NCI-H2227 treated with DMSO at 0.1 percent for 48 hours (cell line): ENCODE measurements at places on chromosomes 4 and X.

- DNase-seq: no peak
These were observed 33.5 kb downstream of the NYX start for GRCh38 chrX:41480508-41481260.

GRCh38 chrX:85115252-85115651 is 111.6 kb downstream of the APOOL start:
- no peak for DNase-seq

- DNase-seq: no peak
These were observed 76.7 kb upstream of the GALNT7 start for GRCh38 chr4:173091958-173092357.

DNA sequence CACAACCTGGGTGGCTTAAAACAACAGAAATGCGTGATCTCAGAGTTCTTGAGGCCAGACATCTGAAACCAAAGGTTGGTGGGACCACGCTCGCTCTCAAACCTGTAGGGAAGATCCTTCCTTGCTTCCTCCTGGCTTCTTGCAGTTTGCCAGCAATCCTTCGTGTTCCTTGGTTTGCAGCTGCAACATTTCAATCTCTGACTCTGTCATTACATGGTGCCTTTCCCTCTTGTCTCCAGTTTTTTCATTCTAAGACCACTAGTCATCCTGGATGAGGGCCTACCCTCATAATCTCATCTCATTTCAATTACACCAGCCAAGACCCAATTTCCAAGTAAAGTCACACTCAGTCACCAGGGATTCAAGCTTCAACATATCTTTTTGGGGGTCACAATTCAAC is 388.0 kb downstream of the GPM6A start:
- DNase-seq: no peak

DNA sequence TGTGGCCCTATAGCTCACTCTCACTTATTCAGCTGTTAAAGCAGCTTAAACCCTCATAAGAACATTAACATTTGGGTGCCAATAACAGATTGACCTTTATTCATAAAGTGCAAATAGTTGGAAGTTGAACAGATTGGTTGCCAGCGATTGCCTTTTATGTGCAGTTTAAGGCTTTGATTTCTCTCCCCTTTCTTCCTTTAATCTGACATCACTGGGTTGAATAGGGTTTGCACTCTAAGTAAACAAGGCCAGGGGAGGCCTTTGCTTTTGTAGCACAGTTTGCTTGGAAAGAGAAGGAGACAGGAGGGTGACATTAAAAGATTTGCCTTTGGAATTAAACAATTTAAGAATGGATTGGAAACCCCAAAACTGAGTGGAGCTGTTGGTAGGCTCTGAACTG is 114.3 kb downstream of the NKX6-1 start:
- no peak for DNase-seq

DNA sequence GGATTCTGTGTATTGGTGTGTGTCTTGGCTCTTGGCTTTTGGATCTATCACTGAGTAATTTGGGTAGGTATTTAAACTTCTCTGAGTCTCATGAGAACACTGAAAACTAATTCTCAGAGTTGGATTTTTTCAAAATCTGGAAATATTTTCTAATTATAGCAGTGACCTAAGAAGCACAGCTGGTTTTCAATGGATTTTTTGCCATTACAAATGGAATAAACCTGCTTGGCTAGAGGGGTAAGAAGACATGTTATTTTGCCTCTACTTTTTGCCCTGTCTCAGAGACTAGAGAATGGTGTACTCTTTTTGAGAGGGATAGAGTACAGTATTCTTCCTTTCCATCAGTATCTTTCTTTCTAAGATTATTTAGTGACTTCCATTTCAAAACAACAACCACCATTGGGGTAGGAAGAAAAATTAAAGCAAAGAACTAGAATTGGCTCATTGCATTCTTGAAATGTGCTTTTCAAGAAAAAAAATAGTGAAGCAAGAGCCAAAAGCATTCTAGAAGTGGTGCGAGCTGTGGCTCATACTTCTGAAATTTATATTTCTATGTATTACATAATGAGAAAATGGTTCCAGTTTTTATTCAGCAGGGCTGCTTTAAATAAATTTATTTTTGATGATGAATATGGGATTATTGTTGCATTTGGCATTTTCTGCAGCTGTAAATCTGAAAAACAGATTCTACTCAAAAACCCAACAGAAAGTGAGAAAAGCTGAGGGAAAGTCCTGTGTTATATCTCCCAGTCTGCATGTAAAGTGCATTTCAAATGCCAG is 850.2 kb upstream of the SLIT2 start:
- no peak for DNase-seq

GRCh38 chrX:82813671-82814078 is 694.4 kb upstream of the POU3F4 start:
- no peak for DNase-seq

DNA sequence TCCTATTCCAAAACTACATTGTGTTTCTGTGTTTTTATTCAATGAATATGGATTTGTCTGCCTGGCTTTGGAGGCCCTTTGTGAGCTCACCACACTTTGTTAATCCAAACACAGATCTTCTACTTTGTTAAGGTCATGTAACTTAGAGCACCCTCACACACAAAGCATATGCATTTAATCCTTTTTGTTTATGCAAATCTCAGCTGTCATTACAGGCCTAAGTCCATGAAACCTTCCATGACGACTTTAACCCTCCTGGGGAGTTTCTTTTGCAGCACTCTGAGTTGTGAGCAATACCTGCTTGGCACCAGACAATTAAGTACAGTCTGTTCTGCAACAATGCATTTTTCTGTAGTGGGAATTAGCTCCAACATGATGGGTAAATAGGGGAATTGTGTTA is 14.9 kb downstream of the CCSER1 start:
- DNase-seq: no peak

DNA sequence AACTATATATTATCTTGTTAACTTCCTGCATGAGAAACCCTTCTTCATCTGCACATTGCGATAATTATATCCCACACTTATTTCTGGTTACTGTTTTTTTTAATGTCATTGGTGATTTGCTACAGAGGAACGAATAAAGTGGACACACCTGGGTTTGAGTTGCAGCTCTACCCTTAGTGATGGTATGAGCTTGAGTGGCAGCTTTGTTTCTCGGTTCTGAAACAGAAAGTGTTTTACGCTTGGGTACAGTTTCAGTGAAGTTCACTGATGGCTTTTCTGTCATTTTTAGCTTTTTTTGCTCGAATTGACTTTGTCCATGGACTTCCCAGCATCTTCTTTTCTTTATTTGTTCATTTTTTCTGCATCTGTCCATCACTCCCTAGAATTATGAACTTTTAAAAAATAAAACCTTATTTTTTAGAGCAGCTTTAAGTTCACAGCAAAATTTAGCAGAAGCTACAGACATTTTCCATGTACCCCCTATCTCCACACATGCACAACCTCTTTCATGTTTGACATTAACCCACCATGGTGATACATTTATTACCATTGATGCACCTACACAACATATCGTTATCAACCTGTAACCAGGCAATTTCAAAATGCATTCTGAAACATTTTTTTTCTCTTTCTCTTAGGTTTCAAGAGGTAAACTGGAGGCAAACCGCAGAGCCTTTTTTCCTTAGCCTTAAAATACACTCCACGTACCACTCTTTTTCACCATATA is 1041.6 kb upstream of the PRKX start:
- DNase-seq: no peak

DNA sequence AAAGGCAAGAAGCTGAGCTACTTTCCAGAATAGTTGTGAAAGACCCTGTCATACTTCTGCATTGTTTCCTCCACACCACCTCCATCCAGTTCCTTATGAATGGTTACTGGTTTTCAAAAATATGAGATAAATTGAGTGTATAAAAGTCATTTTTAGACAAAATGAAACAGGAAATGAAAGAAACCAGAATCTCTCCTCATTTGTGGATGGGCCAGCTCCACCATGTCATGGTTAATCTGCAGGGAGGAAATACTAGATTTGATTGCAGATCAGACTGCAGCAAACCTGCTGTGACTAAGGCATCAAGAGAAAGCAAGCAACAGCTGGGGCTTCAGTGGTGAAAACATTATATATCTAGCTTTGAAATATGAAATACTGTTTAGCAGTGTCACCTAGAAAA is 23.8 kb downstream of the F9 start:
- no peak for DNase-seq

DNA sequence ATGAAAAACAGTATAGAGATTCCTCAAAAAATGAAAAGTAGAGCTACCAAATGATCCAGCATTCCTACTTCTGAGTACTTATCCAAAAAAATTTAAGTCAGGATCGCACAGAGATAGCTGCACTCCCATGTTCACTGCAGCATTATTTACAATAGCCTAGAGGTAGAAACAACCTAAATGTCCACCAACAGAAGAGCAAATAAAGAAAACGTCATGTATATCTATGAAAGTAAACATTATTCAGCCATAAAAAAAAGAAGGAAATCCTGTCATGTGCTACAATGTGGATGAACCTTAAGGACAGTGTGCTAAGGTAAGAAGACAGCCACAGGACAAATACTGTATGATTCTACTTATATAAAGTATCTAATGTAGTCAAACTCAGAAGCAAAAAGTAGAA is 12.4 kb downstream of the THOC2 start:
- DNase-seq: no peak

DNA sequence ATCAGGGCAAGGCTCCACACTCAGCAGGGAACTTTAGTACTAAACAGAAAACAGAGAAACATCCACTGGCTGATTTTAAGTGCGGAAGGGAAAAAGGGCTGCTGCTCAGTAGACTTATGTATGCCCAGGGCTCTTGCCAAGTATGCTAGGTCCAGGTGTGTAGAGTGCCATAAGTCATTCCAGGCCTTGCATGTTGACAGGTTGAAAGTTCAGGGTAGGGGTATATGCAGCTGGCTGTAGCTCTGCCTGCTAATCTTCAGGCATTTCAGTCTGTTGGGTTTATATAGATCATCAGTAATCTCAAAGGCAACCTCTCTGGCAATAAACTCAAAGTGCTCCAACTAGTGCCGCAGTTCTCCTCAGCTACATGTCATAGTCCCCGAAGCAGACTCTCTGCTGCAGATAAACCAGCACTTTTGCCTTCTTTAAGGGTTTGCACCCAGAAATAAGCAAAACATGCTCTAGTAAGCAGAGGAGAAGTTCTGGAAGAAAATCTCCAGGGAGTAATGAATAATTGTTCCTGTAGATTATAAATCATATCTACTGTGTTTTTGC is 134.9 kb upstream of the GRIA3 start:
- DNase-seq: no peak

- DNase-seq: no peak
These were observed 3.1 kb upstream of the FGFR3 start for GRCh38 chr4:1790005-1790404.

- no peak for DNase-seq
These were observed 251.4 kb upstream of the POF1B start for GRCh38 chrX:85630901-85631300.

- no peak for DNase-seq
These were observed 144.6 kb upstream of the EDNRA start for GRCh38 chr4:147336252-147336651.

- no peak for DNase-seq
These were observed 202.2 kb downstream of the NLGN4X start for GRCh38 chrX:6026429-6026828.

DNA sequence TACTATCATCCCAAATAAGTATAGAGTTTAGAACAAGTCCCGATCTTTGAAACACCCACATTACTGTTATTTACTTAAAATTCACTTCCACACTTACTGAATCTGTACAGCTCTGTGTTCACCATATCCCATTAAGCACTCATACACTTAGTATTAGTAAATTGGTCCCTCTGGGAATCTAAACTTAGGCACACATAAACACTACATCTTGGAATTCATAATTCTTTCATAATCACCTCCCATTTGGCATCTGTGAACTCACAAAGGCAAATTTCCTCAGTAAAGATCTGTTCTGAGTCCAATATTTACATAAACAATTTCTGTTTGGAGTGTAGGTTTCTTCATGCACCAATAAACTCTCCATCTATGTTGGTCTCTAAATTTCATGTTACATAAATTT is 52.6 kb upstream of the PPARGC1A start:
- DNase-seq: no peak

GRCh38 chrX:40166582-40166981 is 68.8 kb upstream of the BCOR start:
- DNase-seq: peak; percentile 54

GRCh38 chr4:6974138-6974848 is 64.7 kb downstream of the TBC1D14 start:
- DNase-seq: peak; percentile 45

DNA sequence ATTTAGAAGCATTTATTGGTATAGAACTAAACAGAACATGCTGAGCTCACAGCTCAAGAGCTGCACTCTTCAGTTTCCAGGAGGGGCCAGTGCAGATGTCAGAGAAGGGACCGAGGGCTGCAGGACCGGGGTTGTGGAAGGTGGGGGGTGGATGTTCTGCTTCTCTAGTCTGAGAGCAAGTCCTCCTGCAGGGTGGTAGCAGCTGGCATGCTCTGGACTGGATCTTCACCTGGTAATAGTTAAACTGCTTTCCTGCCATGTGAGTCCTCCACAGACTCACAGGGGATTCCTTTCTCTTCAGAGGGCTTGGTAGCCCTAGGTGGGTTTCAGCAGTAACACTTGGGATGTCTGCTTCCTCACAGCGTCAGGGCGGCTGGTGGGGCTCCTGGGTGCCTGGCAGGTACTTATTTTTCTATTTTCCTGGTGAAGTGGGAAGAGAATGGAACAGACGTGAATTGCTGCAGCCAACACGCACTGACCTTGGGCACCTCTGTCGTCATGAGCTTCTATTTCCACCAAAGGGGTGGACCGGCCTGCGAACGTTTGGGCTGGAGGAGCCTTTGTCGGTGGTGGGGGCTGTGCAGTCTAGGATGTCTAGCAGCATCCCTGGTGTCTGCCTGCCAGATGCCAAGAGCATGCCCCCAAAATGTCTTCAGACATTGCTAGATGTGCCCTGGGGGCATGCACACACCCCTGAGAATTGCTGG is 2.5 kb downstream of the MAEA start:
- DNase-seq: no peak

DNA sequence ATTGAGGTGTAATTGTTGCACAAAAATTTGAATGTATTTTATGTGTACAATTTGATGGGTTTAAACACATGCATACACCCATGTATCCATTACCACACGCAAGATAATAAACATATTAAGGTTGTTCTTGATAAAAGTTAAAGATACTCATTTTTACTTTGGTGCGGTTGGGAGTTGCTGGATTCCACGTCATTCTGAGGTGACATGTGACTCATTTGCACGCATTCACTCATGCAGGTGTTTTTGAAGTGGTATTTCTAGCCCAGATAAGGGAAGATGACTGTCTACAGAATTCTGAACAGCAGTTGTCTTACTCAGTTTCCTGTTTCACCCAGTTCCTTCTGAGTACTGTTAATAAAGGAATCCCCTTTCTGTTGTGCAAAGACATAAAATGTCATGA is 142.0 kb downstream of the RTL3 start:
- no peak for DNase-seq

DNA sequence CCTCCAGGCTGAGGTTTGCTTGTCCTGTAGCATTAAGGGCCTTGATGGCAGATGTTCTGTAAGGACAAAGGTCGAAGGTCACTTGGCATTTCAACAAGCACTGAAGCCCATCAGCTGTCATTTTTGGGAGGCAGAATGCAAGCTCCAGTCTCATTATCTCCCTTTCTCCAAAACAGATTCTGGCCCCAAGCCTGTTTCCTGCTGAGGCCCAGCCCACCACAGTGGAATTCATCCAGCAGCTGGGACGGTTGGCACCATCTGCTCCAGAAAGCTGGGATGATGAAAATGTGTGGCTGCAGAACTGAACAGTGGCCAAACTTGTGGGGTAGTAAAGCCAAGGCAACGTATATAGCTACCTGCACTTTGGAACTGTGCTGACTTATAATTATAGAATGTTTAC is 17.7 kb upstream of the PPEF2 start:
- no peak for DNase-seq

GRCh38 chr4:57496697-57497471 is 386.7 kb upstream of the IGFBP7 start:
- no peak for DNase-seq

GRCh38 chr4:38455092-38455862 is 208.7 kb upstream of the KLF3 start:
- no peak for DNase-seq
